Kidney (tissue), 22 donors: ENCODE measurements at places on chromosomes 3 and 15. TPM values are rescaled to one million over a fixed set of nuclear protein-coding genes. Genes with fewer than 3 reads are reported as not detected.

DNA sequence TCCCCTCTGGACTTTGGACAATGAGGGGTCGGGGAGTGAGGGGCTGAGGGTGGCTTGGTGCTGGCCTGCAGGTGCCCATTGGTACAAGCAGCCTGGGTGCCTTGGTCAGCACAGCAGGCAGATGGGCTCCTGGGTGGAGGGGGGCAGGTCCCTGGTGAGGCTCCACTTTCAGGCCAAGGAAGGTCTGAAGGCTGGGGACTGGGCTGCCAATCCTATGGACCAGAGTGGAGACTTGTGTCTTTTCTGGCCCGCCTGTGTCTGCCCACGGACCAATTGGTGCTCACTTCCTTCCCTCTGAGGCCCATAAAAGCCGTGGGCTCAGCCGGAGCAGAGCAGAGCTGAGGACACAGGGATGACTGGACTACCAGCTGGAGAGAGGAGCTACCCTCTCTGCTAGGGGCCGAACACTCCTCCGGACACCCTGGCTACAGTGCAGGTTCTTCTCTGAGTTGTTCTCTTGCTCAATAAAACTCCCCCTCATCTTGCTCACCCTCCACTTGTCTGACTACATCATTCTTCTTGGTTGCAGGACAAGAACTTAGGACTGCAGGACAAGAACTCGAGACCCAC, 31.9 kb upstream of the IREB2 start:
- no peak for DNase-seq

- no peak for DNase-seq
Measured at GRCh38 chr3:14691239-14691638, 16.3 kb downstream of the C3orf20 start.

DNA sequence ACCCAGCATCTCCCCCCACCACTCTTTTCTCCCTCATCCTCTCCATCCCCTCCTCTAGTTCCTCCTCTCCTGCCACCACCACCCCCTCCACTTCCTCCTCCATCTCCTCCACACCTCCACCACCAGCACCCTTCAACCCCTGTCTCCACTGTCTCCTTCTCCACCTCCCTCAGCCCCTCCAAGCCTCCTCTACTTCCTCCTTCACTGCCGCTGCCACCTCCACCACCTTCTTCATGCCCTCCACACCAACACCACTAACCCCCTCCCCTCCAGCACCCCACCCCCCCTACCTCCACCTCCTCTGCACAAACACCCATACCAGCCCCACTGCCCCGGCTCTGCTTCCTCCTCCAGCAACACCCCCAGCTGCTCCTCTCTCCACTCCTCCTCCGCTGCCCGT, 88.0 kb downstream of the HES1 start:
- DNase-seq = no peak

GRCh38 chr3:153768561-153769469, 352.4 kb upstream of the ARHGEF26 start:
- peak; percentile 48 for DNase-seq

DNA sequence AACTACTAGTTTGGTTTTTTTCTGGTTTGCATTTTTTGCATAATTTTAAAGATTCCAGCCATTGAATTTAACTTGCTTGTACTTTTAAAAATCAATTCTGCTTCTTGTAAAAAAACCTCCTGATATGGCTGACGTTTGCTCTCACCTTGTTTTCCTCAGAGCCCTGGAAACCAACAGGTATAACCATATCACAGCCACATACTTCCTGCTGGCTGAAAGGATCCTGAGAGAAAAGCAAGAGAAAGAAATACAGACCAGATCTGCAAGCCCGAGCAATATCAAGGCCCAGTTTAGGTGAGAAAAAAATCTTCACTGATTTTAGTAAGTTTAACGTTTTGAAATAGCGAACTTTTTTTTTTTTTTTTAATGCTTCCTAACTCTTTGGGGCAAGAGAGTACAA, 56.8 kb downstream of the SNRK start:
- DNase-seq = no peak

DNA sequence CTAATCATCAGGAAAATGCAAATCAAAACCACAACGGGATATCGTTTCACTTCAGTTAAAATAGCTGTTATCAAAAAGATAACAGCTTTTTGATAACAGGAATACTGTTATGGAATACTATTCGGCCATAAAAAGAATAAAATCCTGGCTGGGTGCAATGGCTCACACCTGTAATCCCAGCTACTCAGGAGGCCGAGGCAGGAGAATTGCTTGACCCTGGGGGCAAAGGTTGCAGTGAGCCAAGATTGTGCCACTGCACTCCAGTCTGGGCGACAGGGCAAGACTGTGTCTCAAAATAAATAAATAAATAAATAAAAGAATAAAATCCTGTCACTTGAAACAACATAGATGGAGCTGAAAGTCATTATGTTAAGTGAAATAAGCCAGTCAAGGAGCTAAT, 178.1 kb upstream of the TSC22D2 start:
- no peak for DNase-seq

DNA sequence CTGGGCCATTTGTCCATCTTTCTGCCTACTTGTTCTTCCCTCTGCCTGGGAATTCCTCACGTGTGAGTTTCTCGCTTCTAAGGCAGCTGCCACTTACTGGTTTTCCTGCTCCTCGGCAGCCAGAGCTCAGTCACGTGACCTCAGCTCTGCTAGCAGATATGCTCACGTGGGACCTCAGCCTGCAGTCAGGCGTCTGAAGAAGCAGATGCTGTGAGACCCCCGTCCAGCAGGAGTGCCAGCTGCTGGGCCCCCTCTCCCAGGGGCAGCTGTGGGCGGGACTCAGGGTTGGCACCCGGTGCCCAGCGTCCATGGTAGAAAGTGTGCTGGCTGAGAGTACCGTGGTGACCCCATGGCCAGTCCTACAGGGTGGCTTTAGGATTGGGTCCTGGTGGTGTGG, 161.3 kb upstream of the TLE3 start:
- peak; percentile 92 for DNase-seq

DNA sequence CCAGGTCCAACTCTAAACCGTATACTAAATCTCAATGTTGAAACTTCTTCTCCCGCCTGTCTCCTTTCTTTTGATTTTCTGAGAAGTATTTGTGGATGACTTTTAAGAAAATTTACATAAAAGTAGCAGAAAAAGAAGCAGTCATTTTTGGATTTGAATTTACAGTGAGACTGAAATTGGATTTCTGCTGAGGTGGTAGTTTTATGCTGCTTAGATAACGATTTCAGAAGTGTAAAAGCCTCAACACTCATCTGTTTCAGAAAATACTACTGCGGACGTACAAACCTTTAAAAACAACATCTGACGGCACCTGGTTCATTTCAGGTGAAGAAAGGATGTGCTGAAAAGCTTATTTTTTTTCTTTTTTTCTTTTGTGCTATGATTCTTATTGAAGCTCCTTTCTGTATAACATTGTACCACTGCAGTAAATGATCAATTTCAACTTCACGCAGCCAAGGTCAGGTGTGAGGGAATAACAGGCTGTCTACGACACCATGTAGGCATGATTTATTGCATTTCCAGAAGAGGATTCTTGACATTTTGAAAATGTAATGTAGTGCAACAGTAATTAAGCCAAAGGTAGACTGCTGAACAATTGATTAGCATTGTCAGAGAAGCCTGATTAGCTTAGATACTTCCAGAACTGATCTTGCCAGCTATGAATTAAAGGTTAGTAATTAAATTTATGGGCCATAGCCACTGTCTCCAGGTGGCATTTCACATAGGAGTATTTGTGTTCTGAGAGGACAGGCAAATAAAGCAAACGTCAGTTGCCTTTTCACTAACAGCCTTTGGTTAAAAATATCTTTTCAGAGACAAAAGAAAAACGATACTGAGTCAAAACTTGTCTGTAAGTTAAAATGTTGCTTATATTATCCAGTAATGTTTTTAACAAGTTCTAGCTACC, 134.6 kb upstream of the KBTBD8 start:
- DNase-seq = no peak

DNA sequence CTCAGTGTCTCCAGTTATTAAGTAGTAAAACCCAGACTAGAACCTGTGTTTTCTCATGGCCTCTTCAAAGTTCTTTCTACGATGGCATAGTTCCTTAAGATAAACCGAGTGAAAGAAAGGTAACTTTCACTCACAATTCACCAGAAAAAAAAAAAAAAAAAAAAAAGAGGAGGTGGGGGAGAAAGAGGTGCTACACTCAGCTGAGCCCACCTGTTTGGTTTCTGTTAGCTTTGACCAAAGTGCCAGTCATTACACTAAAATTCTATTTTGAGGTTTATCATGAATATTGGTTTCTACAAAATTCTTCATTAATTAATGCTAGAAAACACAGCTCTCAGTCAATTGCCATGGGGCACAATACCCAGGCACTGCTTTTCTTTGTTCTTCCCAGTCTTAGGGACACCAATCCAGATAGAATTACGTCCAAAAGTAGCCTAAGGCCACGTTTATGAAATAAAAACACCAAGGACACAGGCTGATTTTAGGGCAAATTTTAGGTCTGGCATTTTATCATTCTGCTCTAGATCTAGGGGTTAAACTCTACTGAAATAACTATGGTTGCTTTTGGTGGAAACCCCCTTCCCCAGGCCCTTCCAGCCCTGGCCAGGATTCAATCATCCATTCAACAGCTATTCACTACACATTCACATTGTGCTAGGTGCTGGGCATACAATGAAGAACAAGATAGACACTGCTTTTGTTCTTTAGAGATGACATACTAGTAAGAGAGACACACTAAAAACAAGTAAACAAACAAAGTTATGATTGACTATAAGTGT, 1097.8 kb downstream of the FHIT start:
- no peak for DNase-seq

DNA sequence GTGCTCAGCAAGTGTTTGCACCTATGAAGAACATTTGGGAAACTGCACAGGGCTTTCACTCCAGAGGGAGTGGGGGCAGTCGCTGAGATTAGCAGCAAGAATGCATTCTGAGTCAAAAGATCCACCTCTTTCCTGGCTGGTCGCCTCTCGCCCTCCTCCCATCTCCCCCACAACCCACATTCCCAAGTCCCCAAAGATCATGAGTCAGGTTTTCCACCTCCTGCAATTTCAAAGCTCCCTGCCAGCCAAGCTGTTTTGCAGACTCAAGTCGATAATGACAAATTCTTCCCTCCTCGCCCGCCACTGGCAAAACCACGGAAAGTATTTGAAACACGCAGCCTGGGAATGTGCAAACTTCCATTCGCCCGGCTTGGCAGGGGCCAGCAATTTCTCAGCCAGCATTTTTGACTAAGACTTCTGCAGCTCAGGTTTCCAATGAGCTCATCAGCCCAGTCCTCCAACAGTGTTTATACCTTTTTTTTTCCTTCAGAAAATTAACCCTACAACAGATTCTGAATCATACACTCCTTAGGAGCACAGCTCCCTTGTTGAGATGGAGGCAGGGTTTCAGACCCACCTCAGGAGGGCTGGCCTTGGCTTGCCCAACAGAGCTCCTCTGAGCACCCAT, 181.4 kb downstream of the SMAD6 start:
- peak; percentile 95 for DNase-seq

Gene IL20RB
- polyA plus RNA-seq = not detected

Gene DPPA2
- not detected for polyA plus RNA-seq

Gene MYL3
- 81.9 TPM for polyA plus RNA-seq

Gene PLA2G4F
- 35.9 TPM for polyA plus RNA-seq
